Kidney glomerular epithelial cell (primary cell): ENCODE measurements at places on chromosomes 5 and 9.

GRCh38 chr5:89324990-89325389 is 442.0 kb upstream of the MEF2C start:
- DNase-seq: no peak

GRCh38 chr9:89810431-89810830 is 205.6 kb downstream of the GADD45G start:
- no peak for DNase-seq

DNA sequence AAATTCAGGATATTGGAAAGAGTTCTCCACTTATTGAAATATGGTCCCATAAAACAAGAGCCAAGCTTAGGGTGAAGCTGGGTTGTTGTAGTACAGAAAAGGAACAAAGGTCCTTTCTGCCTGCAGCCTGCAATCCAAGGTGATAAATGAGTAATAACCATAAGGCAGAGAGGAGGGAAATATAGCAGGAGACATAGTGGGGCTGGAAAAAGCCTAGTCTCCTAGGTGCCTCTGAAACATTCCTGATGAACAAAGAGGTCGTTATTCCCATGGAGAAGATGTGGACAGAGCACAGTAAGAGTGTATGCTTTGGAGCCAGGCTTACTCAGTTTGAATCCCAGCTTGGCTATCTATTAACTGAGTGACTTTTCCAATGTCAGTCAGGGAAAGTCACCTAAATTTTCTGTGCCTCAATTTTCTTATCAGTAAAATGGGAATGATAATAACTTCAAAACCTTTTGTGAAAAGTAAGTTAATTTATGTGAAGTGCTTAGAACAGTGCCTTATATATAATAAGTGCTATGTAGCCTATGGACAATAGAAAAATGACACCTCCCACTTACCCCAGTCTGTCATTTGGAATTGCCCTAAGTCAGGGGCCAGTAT is 110.8 kb upstream of the GRIN3A start:
- no peak for DNase-seq

GRCh38 chr9:69380301-69380700 is 55.3 kb downstream of the ENTREP1 start:
- DNase-seq: no peak

- DNase-seq: no peak
Measured at GRCh38 chr5:78500028-78500427, 139.6 kb downstream of the SCAMP1 start.

GRCh38 chr9:18167733-18168132 is 306.2 kb upstream of the ADAMTSL1 start:
- DNase-seq: no peak

DNA sequence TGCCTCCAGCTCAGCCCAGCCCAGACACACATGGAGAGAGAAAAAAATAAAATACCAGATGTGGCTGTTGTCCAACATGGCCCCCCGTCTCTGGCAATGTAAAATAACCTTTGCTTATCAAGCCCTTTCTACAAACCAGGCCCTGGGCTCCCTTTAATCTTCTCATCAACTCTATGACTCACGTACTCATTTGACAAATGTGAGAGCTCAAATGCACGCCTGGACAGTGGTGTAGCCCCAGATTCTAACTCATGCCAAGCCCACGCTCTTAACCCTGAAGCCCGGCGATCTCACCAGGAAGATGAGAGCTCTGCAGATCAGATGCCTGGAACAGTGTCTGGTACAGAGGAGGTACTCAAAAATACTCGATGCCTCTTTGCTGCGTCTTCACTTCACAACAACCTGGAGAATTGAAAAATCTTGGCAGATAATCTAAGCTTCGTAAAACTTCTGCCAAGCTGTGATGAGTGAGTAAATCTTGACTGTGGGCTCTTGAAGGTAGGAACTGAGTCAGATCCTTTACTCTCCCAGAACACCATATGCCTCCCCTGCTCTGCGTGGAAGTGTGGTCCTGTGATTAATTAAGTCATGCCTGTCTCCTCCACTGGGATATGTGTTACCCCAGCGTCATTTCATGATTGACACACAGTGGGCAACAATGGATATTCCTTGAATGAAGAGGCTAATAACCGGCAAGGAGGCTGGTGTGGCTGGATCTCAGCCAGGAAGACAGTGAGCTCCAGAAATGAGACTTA is 102.0 kb upstream of the FSTL4 start:
- DNase-seq: no peak

- no peak for DNase-seq
Measured at GRCh38 chr5:135024956-135025729, 8.9 kb downstream of the PITX1 start.

DNA sequence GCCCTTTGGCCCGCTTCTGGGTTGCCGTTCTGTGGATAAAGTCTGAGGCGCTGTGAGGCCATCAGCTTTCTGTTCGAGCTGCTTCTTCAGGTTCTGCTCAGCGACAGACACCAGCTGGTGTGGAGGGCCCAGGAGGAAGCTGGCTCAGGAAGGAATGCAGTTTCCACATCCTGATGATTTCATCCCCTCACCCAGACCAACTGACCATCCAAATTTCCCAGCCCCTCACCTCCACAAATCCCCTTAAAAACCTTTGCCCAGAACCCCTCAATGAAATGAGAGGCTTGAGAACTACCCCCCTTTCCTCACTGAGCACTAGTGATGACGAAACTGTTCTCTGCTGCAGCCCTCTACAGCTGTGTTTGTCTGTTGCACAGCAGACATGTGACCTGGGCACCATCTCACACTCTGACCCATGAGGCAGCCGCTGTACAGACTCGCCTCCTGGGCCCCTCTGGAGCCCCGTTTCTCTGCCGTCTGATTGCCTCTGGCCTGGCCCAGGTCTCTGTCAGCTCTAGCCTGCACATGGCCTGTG is 45.4 kb downstream of the SPATA31C2 start:
- no peak for DNase-seq

GRCh38 chr5:6989230-6989629 is 276.0 kb downstream of the TENT4A start:
- DNase-seq: no peak

GRCh38 chr9:118529624-118530214 is 825.5 kb downstream of the TLR4 start:
- DNase-seq: no peak

DNA sequence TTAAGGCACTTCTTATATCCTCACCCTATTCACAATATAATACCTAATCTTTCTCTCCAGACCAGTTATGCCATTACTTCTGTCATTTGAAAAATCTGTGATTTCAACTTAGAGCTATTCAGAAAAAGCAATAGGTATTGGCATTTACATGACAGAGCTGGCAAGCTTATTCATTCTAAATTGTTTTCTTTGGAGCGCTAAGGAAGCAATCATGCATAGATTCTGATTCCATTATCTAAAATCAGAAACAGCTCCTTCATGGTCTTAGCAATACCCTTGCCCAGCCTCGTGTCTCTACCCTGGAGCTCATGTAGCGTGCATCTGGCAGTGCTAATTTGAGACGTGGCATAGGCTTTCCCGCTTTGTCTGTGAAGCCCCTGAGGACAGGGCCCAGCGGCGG is 4.5 kb downstream of the SLC1A1 start:
- peak; percentile 33 for DNase-seq

GRCh38 chr9:120650352-120650751 is 63.9 kb downstream of the MEGF9 start:
- no peak for DNase-seq

GRCh38 chr5:155001523-155001922 is 12.0 kb upstream of the KIF4B start:
- DNase-seq: no peak

GRCh38 chr5:53039855-53040254 is 50.7 kb downstream of the ITGA2 start:
- no peak for DNase-seq

GRCh38 chr5:74282490-74282889 is 358.0 kb downstream of the ENC1 start:
- no peak for DNase-seq

GRCh38 chr5:132104556-132104955 is 31.0 kb downstream of the CSF2 start:
- no peak for DNase-seq

DNA sequence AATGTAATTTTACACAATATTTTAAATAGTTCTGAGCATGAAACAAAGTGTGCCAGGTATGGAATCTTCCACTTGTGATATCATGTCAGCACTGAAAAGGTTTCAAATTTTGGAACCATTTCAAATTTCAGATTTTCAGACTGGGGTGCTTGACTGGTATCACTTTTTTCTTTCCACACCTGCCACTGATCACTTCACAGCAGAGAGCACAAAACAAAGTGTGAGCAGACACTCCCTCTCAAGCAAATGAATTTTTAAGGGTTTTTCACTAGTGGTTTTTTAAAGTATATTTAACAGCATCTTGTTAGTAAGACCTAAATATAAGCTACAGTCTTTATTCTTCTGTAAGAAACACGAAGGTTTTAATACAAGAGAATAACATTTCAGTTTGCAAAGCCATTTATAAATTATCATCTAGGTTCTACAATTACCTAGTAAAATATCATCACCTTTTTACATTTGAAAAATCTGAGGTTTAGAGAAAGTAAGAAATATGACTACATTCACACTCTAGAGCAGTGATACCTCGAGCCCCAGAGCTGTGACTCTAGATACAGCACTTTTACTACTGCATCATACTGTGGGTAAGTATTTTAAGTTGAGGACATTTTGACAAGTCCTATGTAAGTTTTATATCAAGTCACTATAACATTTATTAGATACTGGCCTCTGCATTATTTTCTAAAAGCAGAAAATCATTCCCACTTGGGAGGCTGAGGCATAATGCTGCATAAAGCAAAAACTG is 14.6 kb downstream of the GOLPH3 start:
- DNase-seq: no peak

DNA sequence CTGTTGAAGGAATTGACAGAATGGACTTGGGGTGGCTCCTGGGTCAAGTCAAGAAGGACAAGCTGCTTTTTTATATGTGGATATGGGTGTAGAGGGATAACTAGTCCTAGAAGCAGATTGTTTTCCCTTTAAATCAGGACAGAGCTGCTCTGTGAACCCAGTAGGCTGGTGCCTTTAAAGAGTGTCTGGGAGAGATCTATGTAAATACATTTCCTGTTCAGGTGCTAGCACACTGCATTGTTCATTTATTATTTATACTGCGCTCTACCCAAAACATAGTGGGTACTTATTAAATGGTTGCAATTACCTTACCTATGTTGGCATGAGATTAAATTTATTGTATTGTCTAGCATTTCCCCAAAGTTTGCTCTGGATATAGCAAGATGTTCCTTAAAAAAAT is 86.6 kb upstream of the EQTN start:
- DNase-seq: no peak

- DNase-seq: no peak
Measured at GRCh38 chr5:133364936-133365707, 247.2 kb downstream of the FSTL4 start.

DNA sequence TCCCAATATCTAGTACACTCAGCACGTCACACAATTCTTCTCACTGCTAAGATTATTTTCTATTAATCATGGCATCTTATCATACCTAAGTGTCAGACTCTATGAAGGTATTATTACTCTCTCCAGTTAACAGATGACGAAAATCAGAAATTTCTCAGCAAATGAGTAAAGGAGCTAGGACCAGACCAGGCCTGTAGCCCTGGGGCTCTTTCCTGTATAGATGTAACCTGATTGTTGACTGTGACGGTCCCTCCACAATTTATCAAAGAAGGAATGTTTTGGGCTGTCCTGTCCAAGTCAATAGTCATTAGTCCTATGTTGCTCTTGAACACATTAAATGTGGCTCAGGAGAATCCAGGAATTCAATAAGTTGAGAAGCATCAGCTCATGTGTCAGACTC is 106.2 kb downstream of the ST8SIA4 start:
- no peak for DNase-seq

DNA sequence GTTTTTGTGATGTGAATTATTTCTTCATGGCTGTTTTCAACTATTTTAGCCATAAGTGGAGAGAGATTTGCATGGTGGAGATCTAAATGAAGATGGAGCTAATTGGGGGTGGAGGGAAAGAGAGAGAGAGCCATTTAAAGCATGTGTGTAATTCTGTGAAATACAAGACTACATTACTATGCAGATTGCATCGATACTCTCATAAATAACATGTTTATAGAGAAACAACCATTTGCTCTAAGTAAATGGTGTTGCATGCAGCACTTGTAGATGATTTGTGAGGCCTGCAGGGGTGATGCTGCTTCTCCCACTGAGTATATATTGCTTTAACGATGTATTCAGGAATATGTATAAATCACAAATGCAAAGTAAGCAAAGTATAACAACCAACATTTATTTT is 270.2 kb upstream of the RIOK2 start:
- no peak for DNase-seq

GRCh38 chr9:135701959-135702721 is at the start of gene KCNT1:
KCNT1 (plus strand) TSS chr9:135702185; CDS start chr9:135702259, 74 bp downstream.
- DNase-seq: no peak

DNA sequence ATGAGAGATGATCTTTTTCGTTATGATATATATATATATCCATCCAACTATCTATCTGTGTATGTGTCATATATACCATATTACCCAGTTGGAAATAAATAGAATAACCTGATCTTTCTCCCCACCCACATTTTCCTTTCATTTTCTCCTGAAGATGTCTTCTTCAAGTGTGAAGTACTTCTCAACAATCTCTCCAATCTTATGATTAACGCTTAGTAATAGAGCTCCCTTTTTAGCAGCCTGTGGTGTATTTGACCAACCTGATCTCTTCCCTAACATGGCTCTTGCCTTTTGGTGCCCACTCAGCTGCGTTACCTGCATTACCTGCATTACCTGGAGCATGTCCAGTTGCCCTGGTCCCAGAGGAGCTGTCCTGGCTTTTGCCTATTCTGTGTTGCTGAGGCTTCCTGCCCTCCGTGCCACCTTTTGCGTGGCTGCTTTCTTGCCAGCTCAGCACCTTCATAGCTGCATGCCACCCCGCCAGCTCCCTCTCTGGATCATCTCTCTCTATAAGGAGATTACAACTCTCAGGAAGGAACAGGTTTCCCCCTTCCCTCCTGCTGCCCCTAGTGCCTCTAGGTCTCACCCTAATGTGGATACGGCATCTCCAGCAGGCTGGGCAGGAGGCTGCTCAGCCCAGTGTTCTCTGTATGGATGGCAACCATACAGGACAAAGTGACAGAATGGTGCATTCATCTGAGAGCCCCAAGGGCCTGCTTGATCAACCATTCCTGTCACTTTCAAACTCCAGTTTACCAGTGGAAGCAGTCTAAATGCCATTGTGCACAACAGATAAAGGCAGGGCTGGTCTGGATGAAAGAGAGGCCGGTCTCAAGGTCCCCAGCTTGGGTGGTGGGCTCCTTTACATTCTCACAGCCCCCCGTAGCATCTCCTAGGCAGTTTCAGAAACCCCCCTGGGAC is 126.7 kb downstream of the GADD45G start:
- no peak for DNase-seq

GRCh38 chr5:151405334-151406160 is 41.9 kb upstream of the SLC36A1 start:
- no peak for DNase-seq

GRCh38 chr5:99815-100214 is 7.8 kb downstream of the PLEKHG4B start:
- DNase-seq: no peak

DNA sequence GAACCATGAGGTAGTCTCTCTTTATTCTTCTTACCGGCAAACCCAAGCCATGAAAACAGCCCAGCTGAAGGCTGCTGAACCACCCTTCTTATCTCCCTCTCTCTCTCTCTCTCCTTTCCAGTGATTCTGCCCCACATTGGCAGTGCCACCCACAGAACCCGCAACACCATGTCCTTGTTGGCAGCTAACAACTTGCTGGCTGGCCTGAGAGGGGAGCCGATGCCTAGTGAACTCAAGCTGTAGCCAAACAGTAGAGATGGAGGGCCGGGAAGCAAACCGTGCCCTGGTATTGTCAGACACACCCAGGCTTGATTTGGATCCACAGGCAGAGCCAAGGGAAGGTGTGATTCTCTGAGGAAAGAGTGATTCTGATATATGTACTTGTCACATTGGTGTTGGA is 14.0 kb downstream of the GRHPR start:
- DNase-seq: no peak

- DNase-seq: peak; percentile 4
Measured at GRCh38 chr5:159324102-159324755, 6.1 kb downstream of the IL12B start.
